ENCODE measurements at places on chromosomes 6 and 20. TPM values are rescaled to one million over a fixed set of nuclear protein-coding genes. Genes with fewer than 3 reads are reported as not detected.
A peak's percentile ranks its signal among the peaks of the same experiment; 100 is the strongest.

DNA sequence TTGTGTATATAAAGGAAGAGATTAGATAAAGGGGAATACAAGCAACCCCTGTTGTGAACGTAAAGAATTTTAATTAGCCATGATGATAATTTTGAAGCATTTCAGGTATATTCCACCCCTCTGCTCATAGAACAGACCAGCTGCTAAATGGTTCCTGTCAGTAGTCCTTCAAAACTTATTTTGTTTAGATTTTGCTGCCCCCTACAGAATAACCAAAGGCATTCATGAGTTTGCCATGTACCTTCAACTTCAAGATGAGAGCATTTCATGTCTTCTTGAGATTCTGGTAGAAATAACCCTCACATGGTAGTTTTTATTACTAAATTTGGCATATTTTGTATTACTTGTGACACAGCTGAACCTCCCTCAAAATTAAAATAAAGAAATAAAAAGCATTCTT, 1586.7 kb downstream of the HACE1 start:
- no peaks in the 10 kb centered on the region for H3K36me3 ChIP-seq
- no peak for DNase-seq
- no peaks in the 10 kb centered on the region for H3K27me3 ChIP-seq

GRCh38 chr6:163327165-163327880, 87.2 kb upstream of the QKI start:
- H3K36me3 ChIP-seq: no peaks in the 10 kb centered on the region
- H3K4me3 ChIP-seq: no peak overlapping the region
- no peak overlapping the region for H3K27ac ChIP-seq
- H3K4me1 ChIP-seq: peaks cover 11% of the 10 kb centered on the region
- DNase-seq: no peak

DNA sequence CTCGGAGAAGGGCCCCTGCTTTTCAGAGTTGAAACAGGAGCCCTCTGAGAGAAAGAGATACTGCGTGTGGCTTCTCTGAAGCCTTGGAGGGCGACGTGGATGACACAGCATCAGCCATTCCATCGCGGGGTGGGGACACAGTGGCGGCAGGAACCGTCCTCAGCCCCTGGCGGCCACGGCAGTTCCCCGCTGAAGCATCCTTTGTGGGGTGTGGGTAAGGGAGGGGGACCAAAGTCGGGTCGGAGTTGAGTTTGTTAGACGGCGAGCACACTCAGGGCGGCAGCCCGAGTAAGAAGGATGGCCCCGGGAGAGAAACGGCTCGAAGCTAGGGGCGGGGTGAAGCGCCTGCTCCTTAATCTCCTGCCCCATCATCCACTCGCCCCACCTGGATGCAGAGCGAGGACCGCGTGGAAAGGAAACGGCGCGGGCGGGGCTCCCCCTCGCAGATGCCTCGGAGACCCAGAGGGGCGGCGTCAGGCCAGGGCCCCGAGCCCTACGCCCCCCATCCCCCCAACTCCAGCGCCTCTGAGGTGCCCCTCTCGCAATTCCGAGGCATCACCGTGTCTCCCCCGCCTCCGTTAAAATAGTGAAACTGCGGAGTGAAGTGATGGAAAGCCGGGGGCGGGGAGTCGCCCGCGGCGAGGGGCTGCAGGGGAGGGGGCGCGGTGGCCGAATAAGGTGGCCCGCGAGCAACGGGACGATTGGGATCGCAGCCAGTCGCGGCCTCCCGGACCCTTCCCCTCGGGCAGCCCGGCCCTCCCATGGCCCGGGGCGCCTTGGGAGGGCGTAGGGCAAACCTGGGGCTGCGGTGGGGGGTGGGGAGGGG, 796 bp upstream of the RREB1 start:
- no peaks in the 10 kb centered on the region for H3K27me3 ChIP-seq
- peak; percentile 44 for DNase-seq
- H3K4me3 ChIP-seq: peak overlapping the region; percentile 98
- no peaks in the 10 kb centered on the region for H3K36me3 ChIP-seq

DNA sequence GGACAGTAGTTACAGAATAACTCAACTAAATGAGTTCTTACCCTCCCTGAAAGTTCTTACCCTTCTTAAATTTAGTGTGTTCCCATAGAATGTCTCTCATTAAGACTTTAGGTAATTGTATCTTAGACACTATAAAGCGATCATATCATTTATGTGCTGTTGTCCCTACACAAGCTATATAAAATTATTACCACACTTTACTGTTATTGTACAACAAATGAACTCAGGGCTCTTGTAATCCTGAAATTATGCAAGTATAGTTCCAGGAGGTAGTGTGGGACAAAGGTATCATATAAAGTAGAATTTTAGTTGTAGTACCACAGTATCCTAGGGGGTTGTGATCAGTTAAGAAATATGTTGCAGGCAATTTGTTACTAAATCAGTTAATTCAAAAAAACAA, 167.4 kb upstream of the CARMIL1 start:
- no peak overlapping the region for H3K4me3 ChIP-seq
- no peak overlapping the region for H3K27ac ChIP-seq
- no peaks in the 10 kb centered on the region for H3K27me3 ChIP-seq
- H3K4me1 ChIP-seq: no peaks in the 10 kb centered on the region
- no peak for DNase-seq
- peaks cover 8% of the 10 kb centered on the region for H3K36me3 ChIP-seq

DNA sequence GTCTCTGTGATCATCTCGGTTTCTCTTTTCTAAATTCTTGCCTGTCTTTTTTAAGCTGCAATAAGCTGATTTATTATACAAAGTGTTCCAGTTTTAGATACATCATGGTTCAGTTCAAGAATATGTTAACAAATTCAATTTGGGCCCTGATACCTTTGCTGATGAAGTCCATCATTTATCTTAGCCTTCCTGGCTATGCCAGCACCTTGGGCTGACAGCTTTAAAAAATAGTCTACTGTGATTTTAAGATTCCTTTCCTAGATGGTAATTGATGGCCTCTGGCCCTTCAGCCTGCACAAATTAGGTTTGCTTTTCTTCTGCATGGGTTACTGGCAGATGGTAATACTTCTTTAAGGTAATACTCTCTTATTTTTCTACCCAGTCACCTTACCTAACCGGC, 7.1 kb upstream of the TMEM217 start:
- peaks cover 6% of the 10 kb centered on the region for H3K36me3 ChIP-seq
- DNase-seq: no peak
- no peak overlapping the region for H3K27ac ChIP-seq

DNA sequence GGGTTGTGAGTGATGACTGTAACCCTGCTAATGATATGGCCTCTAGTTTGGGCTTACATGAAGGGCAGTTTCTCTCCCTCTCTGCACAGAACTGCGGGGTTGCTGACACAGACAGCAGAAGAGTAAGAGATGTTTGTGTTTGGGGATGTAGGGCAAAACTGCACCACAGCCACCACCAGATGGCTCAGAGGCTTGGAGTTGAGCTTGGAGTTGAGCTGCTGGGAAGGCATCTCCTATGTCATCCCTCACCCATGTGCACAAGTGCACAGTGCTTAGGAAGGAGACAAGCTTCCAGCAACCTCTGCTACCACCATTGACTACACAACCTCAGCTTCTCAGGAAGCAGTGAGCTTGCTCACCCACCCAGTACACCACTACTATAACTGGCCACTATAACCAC, 303.9 kb upstream of the DEFB112 start:
- H3K27ac ChIP-seq: no peak overlapping the region
- no peaks in the 10 kb centered on the region for H3K36me3 ChIP-seq
- DNase-seq: no peak
- no peaks in the 10 kb centered on the region for H3K4me1 ChIP-seq
- H3K27me3 ChIP-seq: no peaks in the 10 kb centered on the region
- no peak overlapping the region for H3K4me3 ChIP-seq

- H3K4me3 ChIP-seq: peak overlapping the region; percentile 48
- DNase-seq: no peak
- peaks cover 70% of the 10 kb centered on the region for H3K4me1 ChIP-seq
Measured at GRCh38 chr6:10531942-10532341, 10.8 kb downstream of the GCNT2 start.

DNA sequence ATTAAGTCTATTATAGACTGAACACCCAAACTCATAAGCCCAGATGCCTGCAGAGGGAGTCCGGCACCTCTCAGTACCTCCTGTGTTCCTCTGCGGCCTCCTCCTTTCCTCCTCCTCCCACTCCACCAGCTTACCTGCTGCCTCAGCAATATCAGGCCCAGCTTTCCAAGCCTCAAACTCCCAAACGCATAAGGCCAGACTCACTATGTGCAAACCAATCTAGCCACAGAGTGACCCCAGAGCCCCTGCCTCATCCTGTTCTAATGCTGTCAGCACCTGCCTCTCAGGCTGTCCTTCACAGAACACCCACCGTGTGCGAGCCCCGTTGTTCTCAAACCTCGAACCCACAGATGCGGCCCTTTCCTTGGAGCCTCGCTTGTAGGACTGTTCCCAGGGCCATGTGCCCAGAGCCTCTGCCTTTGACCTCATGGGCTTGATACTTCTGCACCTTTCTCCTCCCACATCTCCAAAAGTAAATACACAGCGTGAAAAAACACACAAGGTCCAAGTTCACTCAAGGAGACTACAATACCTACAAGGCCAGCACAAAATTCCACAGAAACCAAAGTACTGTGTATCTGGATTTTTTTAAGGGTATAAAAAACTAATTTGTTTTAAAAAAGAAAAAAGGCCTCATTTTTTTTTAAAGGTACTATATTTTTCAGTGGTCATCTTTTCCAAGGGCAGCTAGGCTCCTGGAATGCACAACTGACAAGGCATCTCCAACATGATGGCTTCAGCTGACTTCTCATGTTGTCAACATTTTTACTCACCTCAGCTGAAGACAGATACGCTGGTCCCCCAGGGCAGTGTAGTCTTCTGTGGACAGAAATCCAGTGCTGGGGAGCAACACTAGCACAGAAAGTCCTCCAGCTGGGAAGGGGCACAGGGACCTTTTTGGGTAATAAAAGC, 52.3 kb downstream of the ABHD12 start:
- no peaks in the 10 kb centered on the region for H3K4me1 ChIP-seq
- no peaks in the 10 kb centered on the region for H3K27me3 ChIP-seq
- no peak for DNase-seq
- H3K4me3 ChIP-seq: no peak overlapping the region

- H3K36me3 ChIP-seq: no peaks in the 10 kb centered on the region
- no peaks in the 10 kb centered on the region for H3K4me1 ChIP-seq
- H3K27me3 ChIP-seq: no peaks in the 10 kb centered on the region
- no peak for DNase-seq
- no peak overlapping the region for H3K27ac ChIP-seq
Measured at GRCh38 chr6:142592876-142593275, 291.1 kb downstream of the ADGRG6 start.

DNA sequence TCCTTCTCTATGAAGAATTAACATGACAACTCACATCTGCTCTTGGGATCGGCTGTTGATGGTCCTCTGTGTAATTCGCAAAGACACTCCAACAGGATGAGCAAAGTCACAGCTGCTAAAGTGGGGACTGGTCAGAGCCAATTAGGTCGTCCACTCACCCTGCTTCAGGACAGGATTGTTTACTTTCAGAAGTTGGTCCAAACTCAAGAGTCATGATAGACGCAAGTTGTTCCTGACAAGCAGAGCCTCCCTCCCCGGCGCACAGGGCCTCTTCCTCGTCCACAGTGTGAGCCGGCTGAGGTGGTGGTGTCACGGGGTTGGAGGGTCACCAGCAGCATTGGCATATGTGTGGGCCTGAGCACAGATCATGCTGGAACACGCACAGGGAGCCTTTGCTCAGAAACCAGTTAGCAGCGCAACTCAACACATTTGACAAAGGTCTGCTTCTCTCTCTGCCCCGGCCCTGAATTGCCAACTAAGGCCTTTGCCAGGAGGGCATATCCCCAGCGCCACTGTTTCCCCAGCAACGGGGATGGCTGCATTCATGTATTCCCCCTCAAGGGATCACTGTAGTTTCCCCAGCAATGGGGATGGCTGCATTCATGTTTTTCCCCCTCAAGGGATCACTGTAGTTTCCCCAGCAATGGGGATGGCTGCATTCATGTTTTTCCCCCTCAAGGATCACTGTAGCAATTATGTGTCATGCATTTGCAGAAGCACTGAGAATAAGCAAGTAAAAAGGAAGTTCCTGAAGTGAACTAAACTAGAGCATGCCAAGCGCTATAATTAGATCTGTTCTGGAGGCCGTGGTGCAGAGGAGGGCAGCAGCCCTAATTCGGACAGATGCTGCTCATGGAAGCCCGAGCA, 111.7 kb downstream of the THBS2 start:
- no peaks in the 10 kb centered on the region for H3K27me3 ChIP-seq
- peak overlapping the region; percentile 62 for H3K27ac ChIP-seq
- H3K4me1 ChIP-seq: no peaks in the 10 kb centered on the region
- DNase-seq: peak; percentile 80

DNA sequence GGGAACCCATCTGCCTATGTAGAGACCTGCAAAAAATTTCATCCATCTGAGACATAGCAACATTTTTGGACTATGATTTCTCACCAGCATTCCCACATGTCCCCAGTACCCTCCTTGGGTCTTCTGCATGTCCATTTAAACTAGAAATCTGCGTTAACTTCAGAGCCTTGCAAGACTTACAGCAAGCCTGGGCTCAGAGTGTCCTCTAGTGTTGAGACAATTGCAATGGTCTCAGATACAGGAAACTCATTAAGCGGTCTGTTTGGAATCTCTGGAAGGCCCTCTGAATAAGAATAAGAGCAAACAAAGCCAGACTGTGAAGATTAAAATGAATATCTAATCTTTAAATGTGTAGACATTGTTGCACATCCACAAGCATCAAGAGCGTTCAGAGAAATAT, 20.5 kb upstream of the PI3 start:
- no peak for DNase-seq
- H3K4me1 ChIP-seq: peaks cover 4% of the 10 kb centered on the region
- no peak overlapping the region for H3K4me3 ChIP-seq
- H3K36me3 ChIP-seq: no peaks in the 10 kb centered on the region
- peak overlapping the region; percentile 80 for H3K27ac ChIP-seq

GRCh38 chr20:37914672-37915433, 11.9 kb downstream of the VSTM2L start:
- H3K36me3 ChIP-seq: no peaks in the 10 kb centered on the region
- peak overlapping the region; percentile 1 for H3K4me3 ChIP-seq
- peak; percentile 53 for DNase-seq
- H3K27ac ChIP-seq: no peak overlapping the region
- H3K27me3 ChIP-seq: peaks cover 99% of the 10 kb centered on the region

GRCh38 chr6:29597184-29597583, 12.3 kb downstream of the OR2H2 start:
- H3K4me3 ChIP-seq: no peak overlapping the region
- H3K4me1 ChIP-seq: no peaks in the 10 kb centered on the region
- peaks cover 19% of the 10 kb centered on the region for H3K27me3 ChIP-seq
- H3K36me3 ChIP-seq: peaks cover 27% of the 10 kb centered on the region
- no peak overlapping the region for H3K27ac ChIP-seq
- DNase-seq: no peak

The FAXC gene
- total RNA-seq: 5.2 TPM

The LRRC1 gene
- 10.1 TPM for total RNA-seq

The CLIC5 gene
- 179 TPM for total RNA-seq

The NKX2-4 gene
- total RNA-seq: not detected

The C4B gene
- total RNA-seq: 81.3 TPM

The CCDC170 gene
- total RNA-seq: 4.6 TPM
